T-helper 22 cell (primary cell): ENCODE measurements at places on chromosomes 16 and 17.

DNA sequence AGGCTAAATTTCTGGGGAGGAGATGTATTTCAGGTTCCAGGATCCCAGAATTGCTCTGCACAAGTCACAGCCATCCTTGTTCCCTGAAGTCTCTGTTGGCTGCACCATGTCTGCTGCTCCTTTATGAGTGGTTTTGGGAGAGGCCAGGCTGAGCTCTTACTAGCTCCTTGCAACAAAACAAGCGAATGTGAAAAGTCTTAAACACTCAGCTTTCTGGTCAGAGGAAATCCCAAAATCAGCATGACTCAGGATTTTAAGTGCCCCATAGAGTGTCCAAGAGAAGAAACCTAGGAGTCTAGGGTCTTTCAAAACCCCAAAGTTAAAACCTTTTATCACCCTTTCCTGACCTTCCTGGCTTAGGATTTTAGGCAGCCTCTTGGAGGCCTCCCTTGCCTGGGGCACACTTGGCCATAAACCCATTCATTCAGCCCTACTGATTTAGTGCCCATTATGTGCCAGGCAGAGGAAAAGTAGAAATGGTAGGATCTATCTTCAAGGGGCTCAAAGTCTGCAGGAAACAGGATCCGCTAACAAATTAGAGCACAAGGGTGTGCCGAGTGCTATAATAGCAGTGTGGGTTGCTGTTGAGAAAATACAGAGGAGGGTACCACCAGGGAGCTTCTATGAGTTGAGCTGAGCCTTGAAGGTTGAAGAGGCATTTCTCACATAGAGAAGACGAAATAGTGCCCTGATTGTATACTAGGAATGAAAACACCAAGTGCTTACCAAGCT lies 36.9 kb downstream of the SOST start:
- DNase-seq: no peak

DNA sequence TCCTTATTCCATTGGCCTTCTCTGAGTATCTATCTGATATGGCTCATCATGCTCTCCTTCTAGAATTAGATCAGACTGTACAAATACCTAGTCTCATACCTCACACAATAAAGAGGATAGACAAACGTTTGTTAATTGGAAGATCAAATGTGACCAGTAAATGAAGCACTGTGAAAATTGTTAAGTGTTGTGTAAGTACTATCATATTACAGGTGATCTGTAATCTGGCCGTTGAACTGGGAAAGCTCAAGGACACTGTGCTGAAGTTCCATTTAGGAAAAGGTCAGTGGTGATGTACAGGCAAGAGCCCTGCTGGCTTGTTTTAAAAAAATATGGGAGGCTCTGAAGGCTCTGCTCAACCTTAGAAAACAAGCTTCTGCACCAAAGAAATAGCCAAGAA lies 38.5 kb upstream of the CORO6 start:
- no peak for DNase-seq

DNA sequence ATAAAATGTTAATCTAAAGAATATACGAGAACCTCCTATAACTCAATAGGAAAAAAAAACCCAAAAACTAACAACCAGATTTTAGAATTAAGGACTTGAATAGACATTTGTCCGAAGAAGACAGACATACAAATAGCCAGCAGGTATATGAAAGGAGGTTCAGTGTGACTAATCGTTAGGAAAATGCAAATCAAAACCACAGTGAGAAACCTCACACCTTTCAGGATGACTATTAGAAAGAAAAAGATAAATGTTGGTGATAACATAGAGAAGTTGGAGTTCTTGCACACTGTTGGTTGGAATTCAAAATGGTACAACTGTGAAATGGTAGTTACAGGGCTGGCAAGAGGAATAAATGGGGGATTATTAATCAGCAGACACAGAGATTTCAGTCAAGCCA lies 339.0 kb downstream of the TMEM114 start:
- no peak for DNase-seq

DNA sequence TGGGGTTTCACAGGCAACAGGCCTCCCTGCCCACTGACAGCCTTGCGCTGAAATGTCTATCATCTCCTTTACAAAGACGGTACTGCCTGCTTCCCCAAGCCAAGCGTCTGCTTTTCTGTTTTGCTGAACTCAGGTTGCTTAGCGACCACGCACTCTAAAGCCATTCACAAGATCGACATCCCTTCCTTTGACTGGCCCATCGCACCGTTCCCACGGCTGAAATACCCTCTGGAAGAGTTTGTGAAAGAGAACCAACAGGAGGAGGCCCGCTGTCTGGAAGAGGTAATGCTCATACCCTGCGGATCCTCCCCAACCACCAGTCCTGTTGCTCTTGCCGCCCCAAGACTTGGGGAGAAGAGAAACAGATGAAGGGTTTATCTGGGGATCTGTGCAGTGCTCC lies 28.7 kb downstream of the TMEM186 start:
- DNase-seq: no peak

DNA sequence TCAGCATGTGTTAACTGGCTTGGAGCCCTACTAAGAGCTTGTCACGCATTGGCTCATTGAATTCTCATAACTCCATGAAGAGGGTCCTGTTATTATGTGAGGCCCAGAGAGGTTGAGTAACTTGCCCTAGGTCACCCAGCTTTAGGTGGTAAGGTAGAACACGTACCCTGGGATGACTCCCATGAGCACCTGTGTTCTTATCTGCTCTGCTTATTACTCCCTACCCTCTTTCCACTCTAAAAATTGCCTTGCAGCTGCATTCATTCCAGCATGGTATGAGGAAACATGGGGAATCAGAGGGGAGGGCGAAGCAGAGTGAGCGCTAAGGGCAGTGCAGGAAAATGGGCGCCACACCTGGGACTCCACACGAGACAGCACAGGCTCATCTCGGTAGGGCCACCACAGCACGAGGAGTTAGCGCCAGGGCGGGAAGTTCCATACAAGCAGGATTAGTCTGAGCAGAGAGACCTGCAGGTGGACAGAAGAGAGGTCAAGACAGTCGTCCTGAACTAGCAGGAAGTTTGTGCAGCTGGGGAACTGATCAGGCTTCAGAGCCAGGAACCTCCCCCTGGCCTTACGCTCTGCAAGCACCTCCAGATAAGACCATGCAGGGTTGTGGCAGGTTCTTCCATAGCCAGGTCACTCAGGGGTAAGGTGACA lies 10.1 kb downstream of the COPZ2 start:
- DNase-seq: no peak

GRCh38 chr17:61259360-61259759 lies 140.3 kb upstream of the TBX2 start:
- no peak for DNase-seq

GRCh38 chr17:30554839-30555751 lies 77.9 kb downstream of the GOSR1 start:
- no peak for DNase-seq
